Kidney (tissue), 22 donors: ENCODE measurements at places on chromosomes 13 and 19. TPM values are rescaled to one million over a fixed set of nuclear protein-coding genes. Genes with fewer than 3 reads are reported as not detected.

The SIGLEC8 gene
- polyA plus RNA-seq: not detected

GRCh38 chr13:99555149-99555548 is 53.9 kb downstream of the TM9SF2 start:
- no peak for DNase-seq

The TEX26 gene
- not detected for polyA plus RNA-seq

The BRCA2 gene
- polyA plus RNA-seq: 0.02 TPM

The LRRC63 gene
- 0.17 TPM for polyA plus RNA-seq

- DNase-seq: no peak
These were observed 411.7 kb downstream of the KCNRG start for GRCh38 chr13:50426927-50427326.

GRCh38 chr19:32865326-32865725 is 4.2 kb downstream of the SLC7A9 start:
- DNase-seq: no peak

- DNase-seq: no peak
These were observed 836 bp upstream of the BST2 start for GRCh38 chr19:17406046-17406886.

The ZNF625 gene
- 6.1 TPM for polyA plus RNA-seq

DNA sequence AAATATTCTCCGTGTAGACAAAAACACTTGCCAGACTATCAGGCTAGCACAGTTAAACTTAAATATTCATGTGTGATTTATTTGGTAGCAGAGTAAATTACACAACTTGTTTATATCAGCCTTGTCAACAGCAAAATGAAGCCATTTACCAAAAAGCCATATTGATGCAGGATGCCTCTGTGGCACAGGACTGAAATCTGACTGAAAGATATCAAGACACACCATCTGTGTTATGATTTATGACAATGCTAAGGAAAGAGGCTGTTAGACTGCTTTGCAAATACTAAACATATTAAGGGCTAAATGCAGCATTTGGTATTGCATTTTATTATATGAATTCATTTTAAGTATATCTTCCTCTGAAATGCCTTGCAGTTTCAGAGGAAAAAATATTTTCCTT is 44.8 kb upstream of the FNDC3A start:
- no peak for DNase-seq

The SULT2B1 gene
- 2.3 TPM for polyA plus RNA-seq

The GIPR gene
- 0.65 TPM for polyA plus RNA-seq

The KISS1R gene
- polyA plus RNA-seq: not detected

- no peak for DNase-seq
These were observed 221.7 kb downstream of the COG6 start for GRCh38 chr13:39877134-39877533.

DNA sequence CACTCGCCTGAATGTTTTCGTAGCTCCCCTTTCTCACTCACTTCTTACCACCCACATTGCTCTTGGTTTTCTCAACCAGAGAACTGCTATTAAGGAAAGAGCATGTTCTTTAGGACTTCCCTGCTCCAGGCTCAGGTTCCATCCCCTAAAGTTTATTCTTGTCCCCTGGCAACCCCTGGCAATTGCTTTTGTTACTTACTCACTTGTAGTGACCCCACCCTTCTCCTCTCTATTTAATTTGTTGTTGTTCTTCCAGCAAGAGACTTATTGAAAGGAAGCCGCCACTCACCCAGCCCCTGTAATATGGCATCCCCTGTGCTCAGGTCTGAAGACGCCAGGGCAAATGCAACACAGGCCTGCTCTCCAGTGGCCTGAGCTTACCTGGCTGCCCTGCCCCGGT is 233.7 kb upstream of the SOX21 start:
- DNase-seq: no peak

DNA sequence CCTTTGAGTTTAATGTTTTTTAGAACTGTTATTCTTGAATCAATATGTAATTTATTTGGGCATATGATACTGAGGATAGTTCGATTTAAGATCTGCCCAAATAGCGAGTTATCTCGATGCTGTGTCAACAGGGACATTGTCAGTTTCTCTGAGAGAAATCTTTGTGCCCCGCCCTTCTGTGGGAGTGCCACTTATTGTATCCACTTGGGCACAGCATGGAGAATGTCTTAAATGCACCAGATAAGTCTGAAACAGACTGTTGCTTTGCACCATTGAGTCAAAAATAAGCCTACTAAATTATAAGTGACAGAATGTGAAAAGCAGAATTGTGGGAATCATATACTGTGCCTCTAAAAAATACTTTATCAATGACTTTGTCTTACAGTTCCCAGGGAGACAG is 45.6 kb downstream of the RNASEH2B start:
- no peak for DNase-seq

- no peak for DNase-seq
These were observed 67.8 kb downstream of the FGF9 start for GRCh38 chr13:21738630-21739029.

GRCh38 chr19:32576790-32577189 is 4.2 kb upstream of the PDCD5 start:
- no peak for DNase-seq

The ELL gene
- 5.7 TPM for polyA plus RNA-seq

GRCh38 chr13:56917966-56918365 is 222.8 kb upstream of the PRR20A start:
- DNase-seq: no peak

The PCDH8 gene
- polyA plus RNA-seq: not detected

DNA sequence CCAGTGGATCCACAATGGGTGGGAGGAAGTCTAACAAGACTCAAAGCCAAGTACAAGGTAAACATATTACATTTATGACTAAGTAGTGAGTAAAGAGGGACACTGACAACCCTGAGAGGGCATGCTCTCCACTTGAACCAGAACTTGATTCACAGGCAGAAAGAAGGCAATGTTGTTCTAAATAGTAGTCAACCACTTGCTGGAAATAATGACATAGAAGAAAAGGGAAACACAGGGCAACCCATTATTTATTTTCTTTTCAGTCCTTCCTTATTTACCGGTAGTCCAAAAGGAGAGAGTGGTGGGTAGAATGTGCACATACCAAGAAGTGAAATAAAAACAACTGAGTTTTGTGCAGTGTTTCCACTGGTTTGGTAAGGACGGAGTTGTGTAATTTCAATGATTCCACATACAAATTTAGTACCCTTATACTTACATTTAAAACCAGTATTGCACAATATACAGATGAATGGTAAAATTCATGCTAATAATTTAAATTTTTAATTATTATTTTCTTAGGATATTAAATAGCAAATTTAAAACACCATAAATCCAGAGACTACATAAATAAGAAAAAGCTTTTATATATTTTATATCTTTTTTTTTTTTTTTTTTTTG is 65.9 kb downstream of the ENOX1 start:
- no peak for DNase-seq

The FGF9 gene
- 8.5 TPM for polyA plus RNA-seq

- no peak for DNase-seq
These were observed 14.7 kb downstream of the KCNN1 start for GRCh38 chr19:17981611-17982010.

- no peak for DNase-seq
These were observed 155.5 kb downstream of the TBC1D4 start for GRCh38 chr13:75326173-75327134.

The SUPT5H gene
- polyA plus RNA-seq: 106 TPM

GRCh38 chr13:77033717-77034302 is 6.9 kb upstream of the FBXL3 start:
- DNase-seq: no peak
